ENCODE measurements at places on chromosomes 16 and 17.

- DNase-seq = no peak
These were observed 44.9 kb upstream of the TANGO6 start for GRCh38 chr16:68798398-68798797.

DNA sequence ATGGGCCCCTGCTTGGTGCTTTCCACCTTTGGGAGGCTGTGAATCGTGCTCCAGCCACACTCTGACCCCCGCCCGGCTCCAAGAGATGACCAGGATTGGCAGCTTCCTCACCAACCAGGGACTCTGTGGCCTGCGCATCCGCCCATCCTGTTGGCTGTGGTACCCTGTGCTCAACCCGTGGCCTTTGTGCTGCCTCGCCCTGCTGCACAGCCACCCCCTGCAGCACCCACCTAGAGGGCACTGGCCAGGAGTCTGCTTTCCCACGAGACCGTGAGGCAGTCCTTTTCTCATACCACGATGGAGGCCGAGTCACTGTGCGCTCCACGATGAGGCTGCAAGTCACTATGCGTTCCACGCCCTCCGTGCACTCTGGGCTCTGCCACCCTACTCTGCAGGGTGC is 19.4 kb downstream of the NME3 start:
- no peak for DNase-seq

GRCh38 chr17:63309021-63309420 is 137.1 kb downstream of the CYB561 start:
- no peak for DNase-seq

GRCh38 chr17:21418446-21419298 is 42.5 kb downstream of the KCNJ12 start:
- no peak for DNase-seq

DNA sequence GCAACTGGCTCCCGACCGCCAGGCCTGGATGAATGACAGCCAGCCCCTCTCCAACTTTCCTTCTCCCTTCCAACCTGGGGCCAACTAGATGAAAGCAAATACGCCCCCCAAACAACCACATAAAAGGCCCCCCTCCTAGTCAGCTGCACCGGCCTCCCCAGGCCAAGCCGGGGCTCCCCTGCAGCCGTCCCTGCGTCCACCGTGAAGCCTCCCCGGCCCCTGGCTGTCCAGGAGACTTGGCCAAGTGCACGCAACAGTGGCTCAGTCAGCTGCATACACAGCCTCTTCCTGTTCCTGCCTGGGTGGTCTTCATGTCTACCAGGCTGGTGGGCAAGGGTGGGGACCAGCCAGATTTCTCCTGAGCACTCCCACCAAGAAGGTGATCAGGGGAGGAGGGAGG is 16.0 kb downstream of the DNAH17 start:
- DNase-seq = no peak

- no peak for DNase-seq
These were observed 1.1 kb upstream of the CAPN15 start for GRCh38 chr16:526181-527014.

GRCh38 chr16:24966634-24967033 is 48.5 kb downstream of the ARHGAP17 start:
- no peak for DNase-seq

DNA sequence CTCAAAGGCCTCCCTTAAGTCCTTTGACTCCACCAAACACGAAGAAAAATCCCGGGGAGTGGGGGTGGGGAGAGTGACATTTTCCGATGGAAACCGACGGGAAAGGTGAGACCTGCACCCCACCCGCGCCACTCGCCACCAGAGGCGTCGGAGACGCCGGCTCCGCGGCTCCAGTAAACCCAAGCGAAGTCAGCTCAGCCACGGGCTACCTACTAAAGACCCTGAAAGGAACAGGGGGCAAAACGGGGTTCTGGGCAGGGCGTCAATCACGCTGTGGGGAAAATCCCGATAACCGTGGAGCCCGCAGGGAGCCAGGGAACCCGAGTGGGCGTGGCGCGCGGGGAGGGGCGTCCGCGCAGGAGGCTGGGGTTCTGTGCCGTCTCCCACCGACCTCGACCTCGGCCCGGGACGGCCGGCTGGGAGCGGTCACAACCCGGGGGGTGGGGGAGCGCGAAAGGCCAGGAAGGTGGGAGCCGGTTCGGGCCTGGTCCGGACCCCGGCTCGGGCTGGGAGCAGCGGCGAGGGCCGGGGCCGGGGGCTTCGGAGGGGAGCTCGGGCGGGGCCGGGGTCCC is 565 bp downstream of the WDR45B start:
- DNase-seq = no peak

GRCh38 chr16:50739031-50739430 is 2.9 kb upstream of the CYLD start:
- no peak for DNase-seq

- no peak for DNase-seq
These were observed 106.7 kb upstream of the FOXF1 start for GRCh38 chr16:86403541-86404163.

DNA sequence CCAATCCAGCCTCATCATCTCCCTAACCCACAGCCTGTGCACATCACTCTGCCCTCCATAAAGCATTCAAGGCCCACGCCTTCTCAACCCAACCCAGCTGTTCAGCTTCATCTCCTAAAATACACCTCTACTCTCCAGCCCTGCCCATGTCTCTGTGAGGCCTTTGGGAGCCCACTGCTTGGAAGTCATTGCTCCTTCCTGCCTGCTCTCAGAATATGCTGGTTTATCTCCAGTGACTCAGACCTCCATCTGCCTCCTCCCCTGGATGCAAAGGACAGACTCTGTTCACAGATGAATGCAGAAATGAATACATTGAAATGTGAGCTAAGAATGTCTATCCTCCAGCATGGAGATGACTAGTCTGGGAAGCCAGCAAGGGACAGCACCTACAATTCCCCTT is 19.0 kb downstream of the KCNG4 start:
- DNase-seq = no peak

- DNase-seq = no peak
These were observed 30.2 kb downstream of the TANC2 start for GRCh38 chr17:62996221-62996620.

GRCh38 chr17:15920758-15921239 is 24.1 kb upstream of the ADORA2B start:
- no peak for DNase-seq

DNA sequence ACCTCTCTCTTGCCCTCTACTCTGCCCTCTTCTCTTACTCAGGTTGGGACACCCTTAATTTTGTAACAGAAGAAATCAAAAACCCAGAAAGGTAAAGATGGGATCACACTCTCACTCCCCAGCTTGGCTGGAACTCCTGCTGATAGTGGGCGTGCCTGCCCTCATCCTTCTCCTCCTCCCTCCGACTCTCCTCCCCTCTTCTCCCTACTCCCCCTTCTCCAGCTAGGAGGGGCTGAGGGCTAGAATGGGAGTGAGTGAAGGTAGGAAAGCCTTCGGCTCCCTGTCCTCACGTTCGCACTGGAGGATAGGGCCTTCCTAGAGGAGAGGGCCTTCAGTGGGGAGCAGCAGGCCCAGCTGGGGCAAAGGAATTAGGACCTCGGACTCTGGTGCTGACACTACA is 20.3 kb downstream of the SLC7A6OS start:
- DNase-seq = no peak

GRCh38 chr17:80034791-80035686 is 633 bp downstream of the TBC1D16 start:
- no peak for DNase-seq

- DNase-seq = no peak
These were observed 50.5 kb upstream of the CHMP6 start for GRCh38 chr17:80941171-80941570.

GRCh38 chr17:5500589-5501391 is 14.4 kb downstream of the MIS12 start:
- DNase-seq = peak; percentile 72

DNA sequence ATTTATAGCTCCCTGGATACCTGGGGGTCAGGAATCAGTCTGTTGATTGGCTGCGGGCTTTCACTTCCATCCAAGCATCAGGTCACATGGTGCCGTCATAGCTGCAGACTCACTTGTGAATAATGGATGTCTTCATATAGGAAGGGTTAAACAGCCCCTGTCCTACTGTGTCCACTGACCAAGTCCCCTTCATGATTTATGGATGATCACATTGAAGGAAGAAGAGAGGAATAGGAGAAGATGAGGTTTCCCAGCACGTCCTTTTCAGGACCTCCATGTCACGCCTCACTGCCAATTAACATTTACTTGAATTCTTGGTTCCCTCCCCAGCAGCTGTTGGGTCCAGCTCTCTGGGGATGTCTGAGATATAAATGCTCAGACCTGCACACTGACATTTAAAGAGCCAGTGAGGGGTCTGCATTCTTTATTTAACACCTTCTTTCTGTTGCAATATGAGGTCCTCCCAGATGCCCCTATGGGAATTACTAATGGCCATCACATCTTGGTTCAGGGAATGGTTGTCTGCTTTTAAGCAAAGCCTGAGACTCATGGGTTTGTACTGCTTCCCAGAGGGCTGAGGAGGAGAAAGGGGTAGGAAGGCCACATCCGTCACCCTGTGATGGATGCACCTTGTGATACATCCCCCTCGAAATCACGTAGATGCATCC is 230.6 kb upstream of the HSBP1 start:
- DNase-seq = no peak

DNA sequence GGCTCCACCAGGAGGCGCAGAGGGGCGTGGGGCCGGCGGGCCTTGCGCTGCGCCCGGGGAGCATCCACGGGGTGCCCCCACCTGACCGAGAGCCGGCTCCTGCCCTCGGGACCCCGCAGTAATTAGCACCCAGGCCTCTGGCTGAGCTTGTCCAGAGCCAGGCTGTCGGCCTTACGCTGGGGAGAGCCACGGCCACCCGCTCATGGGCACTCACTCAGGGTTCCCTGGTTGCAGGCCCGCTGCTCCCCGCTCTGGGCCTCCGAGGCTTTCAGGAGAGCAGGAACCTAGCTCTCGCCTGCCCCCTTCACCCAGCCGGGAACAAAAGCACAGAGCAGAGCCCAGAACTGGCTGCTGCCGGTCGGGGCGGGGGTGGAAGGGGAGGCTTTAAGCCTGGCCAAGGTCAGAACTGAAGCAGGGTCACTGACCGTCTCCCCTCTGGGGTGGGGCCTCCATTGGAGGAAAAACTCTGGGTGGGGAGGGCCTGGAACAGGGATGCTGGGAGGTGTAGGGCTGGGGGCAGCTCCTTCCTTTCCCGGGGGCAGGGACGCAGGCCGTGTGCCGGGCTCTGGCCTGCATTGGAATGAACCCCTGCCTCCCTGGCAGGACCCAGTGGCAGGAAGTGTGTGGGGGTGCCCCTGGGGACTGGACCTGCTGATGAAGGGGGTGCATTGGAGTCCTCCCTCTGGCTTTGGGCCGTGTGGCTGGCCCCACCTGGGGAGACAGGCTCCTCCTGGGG is 12.3 kb downstream of the GLIS2 start:
- DNase-seq = no peak

GRCh38 chr16:57257455-57258070 is 12.5 kb downstream of the ARL2BP start:
- no peak for DNase-seq

DNA sequence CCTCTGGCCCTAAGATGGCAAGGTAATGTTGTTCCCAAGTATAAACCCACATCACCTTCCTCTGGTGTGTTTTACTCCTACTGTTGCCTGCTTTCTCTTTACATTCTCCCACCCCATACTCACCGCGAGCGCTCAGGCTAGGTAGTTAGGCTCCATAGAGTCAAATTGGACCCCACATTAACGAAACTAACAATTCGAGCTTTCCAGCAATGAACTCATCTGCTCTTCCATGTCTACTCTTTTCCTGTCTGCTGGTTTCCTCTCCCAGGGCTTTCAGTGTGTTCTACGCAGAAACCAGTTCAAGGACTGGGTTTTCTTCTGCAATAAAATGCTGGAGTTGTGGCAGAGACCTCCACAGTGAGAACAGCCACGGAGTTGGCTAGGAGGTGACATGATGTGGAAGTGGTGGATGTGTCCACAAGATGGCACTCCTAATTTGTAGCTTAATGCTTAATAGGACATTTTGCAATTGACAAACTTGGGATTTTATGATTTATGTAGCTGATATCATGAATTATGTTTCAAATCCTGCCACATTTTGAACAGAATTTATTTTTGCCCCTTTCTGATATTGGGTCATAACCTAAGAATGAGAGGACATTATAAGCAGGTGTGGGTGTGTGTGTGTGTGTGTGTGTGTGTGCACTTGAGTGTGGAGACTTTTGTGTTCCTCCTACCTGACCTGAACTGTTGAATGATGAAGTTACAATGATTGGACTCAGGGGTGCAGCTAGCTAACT is 2.2 kb upstream of the UQCRC2 start:
- DNase-seq = no peak

DNA sequence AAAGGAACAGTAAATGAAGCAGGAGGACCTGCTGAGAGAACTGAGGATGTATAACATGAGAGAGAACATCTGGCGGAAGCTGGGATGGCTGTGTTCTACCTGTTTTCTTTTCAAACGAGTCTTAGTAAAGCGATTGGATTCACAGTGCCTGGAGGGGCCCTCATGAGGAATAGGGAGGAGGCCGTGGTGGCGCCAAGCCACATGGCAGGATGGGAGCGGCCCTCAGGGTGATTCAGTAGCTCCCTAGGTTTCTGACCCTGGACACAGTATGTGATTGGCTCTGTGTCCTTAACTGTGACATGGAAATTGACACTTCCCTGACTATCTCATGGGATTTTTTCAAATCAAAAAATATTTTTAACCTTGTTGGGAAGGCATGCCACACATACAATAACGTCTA is 32.1 kb downstream of the USP43 start:
- DNase-seq = no peak

DNA sequence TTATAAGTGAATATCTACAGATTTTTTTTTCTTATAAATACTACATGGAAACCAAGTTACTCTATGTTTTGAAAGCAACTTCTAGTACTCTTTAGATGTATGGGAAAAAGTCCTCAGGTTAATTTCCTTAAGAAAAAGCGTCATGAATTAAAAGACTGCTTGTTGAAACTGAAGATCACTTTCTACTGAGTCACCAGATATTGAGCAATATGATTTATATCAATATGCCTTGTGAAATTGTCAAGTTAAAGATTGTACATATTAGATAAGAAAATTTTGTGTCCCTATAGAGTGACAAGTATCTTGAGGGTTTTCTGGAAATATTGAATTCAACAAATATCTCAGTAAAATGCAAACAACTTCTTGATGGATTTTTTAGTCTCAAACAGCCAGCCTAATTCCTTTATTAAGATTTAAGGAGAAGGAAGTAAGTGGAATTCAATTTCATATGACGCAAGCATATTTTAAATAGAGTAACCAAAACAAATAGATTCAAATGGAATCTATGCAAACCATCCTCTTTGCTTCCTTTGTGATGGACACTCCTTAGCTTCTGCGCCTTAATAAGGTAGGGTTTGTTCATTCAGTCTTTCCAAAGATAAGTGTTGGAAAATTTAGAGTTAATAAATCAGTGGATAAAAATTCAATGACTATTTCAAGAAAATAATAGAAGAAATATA is 16.6 kb downstream of the KRT12 start:
- DNase-seq = no peak

DNA sequence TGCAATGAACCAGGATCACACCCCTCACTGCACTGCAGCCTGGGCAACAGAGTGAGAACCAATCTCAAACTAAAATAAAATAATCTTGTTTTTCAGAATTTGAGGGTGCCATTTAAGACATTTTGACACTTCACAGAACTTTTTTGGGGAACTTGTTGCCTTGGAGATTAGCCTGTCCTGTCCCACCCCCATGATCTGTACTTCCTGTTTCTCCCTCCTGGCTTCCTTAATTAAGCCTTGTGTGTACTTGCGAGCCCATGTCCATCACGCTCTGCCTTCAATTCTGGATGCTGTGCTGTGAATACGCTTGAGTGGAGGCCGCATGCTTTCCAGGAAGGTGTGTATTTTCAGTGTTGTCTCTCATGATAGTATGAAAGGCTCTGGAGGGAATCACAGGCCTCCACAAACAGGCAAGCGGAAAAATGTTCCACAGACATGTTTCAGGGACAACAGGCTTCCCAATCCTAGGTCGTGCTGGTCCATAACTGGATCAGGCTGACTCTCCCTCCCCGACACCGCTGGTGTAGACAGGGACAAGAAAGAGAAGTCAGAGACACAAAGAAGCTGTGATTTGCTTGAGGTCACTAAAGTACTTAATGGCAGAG is 56.9 kb downstream of the NOS2 start:
- no peak for DNase-seq

All from forelimb muscle (tissue), 1 donor.